Pons (tissue), 1 donor: ENCODE measurements at places on chromosomes 7 and 10.

DNA sequence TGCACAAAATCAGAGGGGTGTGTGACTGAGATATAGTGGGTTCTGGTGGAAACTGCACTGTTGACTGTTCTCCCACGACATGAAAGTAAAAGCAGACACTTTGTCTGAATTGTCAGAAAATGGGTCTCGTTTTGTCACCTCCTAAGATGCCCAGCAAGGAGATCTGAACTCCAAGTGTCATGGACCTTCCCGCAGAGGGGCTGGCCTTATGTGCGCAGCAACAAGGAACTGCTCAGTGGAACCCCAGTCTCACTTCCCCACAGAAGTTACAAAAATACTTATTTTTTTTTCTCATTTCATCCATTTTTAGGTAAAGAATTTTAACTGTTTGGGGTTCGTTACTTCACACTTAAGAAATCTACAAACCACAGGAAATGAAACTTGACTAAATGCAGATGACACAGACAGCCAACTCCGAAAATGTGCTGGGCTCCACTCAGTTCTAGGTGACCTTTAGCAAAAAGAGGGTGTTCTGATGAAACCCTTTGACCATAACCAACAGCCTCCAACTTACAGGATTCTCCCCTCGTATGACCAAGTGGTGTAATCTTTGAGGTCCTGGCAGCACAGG lies 115.0 kb downstream of the FAM107B start:
- DNase-seq = peak; percentile 56

DNA sequence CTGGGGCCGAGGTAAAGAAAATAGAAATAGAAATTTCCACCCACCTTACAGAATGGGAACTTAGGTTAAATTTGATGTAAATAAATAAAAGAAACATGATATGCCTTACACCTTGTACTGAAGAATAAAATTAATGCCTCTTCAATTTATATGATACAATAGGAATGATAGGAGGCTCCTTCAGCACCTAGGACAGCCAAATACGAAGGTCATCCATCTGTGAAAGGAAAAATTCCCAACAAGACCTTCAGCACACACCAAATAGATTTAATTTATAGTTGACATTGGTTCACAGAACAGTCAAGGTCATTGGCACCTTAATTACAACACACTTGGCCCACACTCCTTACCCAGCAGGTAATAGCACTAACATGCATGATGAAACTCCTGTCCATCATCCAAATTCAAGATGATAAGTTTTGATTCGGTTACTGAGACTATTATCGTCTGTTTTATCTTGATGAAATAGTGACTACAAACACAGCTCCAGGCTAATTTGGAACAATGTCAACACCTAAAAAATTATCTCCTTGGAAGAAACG lies 250.9 kb downstream of the SNX13 start:
- no peak for DNase-seq

DNA sequence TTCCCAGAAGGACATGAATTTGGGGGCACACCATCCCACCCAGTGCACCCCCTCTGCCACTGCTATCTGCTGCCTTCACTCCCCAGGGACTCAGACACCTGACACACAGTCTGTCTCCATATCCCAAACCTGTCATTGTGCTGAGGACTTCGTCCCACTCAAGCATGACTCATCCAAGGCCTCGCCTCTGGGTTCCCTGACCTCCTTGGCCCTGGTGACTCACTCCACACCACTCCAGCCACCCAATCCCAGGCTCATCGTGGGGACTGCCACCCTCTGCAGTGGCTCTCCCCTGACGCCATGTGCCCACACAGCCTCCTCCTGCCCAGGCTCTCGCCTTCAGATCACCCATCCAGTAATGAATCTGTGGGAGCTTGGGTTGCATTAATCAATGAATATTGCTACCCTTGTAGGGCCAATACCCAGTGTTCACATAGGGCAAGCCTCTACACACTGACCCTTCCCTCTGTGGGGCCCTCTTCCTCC lies 6.6 kb upstream of the INSIG1 start:
- DNase-seq = no peak

DNA sequence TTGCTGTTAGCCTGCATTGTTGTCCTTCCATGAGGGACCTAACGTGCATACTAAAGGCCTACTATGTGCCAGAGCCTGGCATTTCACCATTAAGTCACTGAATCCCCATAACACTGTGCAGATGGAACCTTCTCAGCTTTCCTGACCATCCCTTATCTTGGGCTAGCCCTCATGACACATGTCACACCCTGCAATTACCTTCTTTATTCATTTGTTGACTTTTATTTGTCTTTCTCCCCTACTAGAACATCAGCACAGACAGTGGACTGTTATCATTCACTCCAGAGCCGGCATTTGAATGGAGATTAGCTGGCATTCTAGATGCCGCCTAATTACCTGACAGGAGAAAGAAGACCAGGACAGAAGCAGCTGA lies 471.1 kb upstream of the GALNT17 start:
- no peak for DNase-seq

- no peak for DNase-seq
Observed at GRCh38 chr10:112759496-112759895, 190.6 kb upstream of the TCF7L2 start.

- no peak for DNase-seq
Observed at GRCh38 chr10:15426558-15426957, 55.5 kb upstream of the FAM171A1 start.

- DNase-seq = peak; percentile 89
Observed at GRCh38 chr10:35379226-35380137, 43.2 kb downstream of the CCNY start.

- DNase-seq = no peak
Observed at GRCh38 chr7:23907012-23907411, 197.0 kb downstream of the STK31 start.

- no peak for DNase-seq
Observed at GRCh38 chr10:79181698-79182521, 113.1 kb downstream of the ZMIZ1 start.

GRCh38 chr7:36217961-36218284 lies 64.9 kb downstream of the EEPD1 start:
- DNase-seq = no peak

DNA sequence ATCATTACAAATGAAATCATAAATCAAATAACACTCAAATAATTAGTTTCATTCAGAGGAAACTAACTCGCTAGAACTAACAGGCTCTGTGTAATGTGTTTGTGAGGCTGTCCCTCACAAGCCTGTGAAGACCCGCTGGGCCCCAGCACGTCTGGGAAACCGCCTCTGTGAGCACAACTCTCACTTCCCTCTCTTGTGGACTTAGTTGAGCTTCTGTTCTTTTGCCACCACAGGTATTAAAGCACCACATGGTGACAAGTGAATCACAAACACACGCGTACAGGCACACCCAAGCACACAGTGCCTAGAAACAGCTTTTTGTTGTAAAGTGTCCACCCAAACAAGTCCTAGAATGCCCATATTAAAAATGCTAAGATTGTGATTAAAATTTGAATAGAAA lies 51.0 kb downstream of the ZNF777 start:
- no peak for DNase-seq

GRCh38 chr7:29494350-29494749 lies 69.3 kb upstream of the PRR15 start:
- no peak for DNase-seq

- no peak for DNase-seq
Observed at GRCh38 chr7:134771111-134771510, 8.3 kb upstream of the CALD1 start.

DNA sequence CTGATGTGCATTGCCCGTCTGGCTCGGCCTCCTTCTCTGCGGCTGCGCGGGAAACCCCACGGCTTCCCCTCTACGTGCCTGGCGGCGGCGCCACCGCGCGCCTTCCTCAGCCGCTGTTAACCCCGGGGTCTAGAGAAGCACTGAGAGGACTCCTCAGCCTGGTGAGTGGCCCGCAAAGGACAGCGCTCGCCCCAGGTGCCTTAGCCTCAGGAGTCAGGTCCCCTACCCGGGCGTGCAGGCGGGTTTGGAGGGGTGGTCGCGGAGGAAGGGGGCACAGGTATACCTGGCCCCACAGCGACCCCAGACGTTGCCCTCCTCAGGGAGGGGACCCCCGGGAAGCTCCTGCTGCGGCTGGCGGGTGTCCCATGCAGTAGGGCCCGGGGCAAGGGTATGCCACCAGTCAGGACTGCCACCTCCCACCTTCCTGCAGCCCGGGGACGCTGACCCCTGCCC lies 51.0 kb downstream of the ARL5B start:
- DNase-seq = no peak

- DNase-seq = peak; percentile 90
Observed at GRCh38 chr10:79084012-79084971, 15.5 kb downstream of the ZMIZ1 start.

GRCh38 chr10:117929327-117930067 lies 117.2 kb downstream of the RAB11FIP2 start:
- no peak for DNase-seq

DNA sequence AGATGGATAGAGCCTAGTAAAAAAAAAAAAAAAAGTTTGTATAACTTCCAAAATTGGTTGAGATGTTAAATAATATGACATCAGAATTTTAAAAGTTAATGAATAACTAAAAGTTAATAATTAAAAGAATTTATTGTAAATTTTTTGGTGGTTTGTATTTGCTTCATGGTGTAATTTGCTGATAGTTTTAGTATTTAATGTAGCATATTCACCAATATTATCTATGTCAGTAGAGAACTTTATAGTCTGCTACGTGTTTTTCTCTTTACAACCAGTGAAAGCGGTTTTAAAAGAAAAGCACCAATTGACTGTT lies 51.8 kb upstream of the STEAP4 start:
- DNase-seq = no peak

DNA sequence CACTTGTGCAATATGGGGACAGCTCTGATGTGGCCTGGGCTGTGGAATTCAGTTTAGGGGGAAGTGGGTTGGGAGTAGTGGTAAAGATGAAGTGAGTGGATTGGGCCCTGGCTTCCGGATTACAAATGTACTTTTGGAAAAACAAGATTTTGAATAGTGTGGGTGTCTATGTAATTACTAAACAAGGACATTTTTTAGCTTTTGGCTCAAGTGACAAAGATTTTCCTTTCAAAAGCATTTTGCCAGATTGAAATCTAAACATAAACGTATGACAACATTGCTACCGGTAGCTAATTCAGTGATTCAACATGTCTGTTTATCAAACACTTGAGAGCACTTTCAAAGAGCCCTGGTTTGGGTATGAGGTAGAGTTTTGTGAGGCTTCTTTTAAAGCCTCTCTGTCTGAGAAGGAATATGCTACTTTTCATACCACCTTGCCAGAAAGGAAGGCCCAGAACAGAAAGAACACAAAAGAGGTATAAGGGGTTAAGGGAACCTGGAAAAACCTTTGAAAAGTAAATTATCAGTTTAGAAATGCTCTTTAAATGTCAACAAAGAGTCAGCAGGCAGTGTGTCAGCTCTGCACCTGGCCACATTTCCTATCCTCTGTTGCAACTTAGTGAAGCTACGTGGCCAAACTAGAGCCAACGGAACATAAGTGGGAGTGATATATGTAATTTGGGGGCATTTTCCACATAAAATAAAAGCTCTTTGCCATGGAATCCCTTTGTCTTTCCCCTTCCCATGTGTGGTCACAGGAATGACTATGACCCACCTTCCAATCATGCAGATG lies 516.1 kb downstream of the NRG3 start:
- DNase-seq = no peak

DNA sequence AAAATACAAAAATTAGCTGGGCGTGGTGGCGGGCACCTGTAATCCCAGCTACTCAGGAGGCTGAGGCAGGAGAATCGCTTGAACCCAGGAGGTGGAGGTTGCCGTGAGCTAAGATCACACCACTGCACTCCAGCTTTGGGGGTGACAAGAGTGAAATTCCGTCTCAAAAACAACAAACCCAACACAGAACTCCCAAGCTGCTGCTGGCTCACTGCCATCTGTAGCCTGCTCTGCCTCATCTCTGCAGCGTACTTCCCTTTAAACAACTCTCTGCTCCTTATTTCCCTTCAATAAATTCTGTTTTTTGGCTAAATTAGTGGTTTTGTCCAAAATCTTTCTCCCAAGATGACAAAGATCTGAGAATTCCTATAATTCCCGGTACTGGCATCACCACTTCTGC lies 189.2 kb upstream of the GALNT17 start:
- no peak for DNase-seq

- no peak for DNase-seq
Observed at GRCh38 chr10:70535451-70535850, 56.9 kb downstream of the PALD1 start.

DNA sequence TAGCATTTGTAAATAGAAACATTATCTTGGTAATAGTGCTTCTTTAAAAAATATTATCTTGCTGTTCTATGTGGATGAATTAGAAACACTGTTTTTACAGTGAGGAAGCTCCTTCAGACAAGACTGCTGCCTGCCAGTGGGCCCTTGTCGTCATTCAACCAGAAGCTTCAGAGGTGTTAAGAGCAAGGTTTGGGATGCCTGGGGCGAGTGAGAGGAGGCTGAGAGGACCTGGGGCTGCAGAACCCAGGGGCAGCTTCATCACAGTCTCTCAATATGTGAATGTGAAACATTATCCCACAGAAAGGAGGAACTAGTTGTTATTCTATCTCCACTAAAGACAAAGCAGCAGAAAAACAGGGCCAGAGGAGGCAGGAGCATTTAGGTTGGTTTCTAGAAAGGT lies 8.1 kb downstream of the PLPP4 start:
- no peak for DNase-seq

- no peak for DNase-seq
Observed at GRCh38 chr7:7764520-7765396, 46.4 kb upstream of the RPA3 start.

- no peak for DNase-seq
Observed at GRCh38 chr10:59372543-59372942, 10.2 kb upstream of the FAM13C start.

- DNase-seq = peak; percentile 58
Observed at GRCh38 chr7:31192986-31193385, 140.9 kb downstream of the ADCYAP1R1 start.

- no peak for DNase-seq
Observed at GRCh38 chr7:107596881-107597581, 17.0 kb downstream of the BCAP29 start.

GRCh38 chr7:49023345-49024328 lies 99.3 kb downstream of the CDC14C start:
- no peak for DNase-seq

GRCh38 chr10:58341422-58341821 lies 6.6 kb downstream of the UBE2D1 start:
- no peak for DNase-seq

DNA sequence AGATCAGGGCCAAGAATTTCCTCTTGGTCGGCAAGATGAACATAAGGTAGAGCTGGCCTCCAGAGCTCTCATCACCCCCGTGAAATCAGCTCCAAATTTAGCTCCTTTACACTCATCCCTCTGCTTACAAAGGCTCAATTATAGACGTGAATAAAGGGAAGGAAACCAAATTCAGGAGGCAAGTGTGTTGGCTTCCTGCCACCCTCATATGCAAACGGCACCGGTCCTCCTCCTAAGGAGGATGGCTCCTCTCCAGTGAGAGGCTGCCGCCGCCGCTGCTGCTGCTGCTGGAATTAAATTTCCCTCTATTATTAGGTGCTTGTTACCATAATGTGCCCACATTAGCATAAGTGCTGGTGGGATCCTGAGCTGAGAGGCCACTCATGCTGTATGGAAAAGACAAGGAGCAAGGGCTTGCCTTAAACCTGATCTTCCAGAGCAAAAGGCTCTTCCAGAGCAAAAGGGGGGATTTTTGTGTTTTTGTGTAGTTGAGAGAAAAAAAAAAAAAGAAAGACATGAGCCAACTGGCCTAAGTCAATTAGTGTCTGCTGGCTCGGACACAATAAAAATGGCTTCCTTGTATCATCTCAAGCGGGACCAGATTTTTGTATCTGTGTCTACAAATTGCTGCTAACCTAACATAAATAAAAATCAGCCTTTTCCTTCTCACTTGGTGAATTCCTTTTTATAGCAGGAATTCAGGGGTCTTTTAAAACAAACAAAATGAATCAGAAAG lies 68.4 kb downstream of the CDHR3 start:
- DNase-seq = peak; percentile 64

- no peak for DNase-seq
Observed at GRCh38 chr7:139086454-139086853, 23.1 kb downstream of the ZC3HAV1 start.
